ENCODE measurements at places on chromosomes 11 and 22.

GRCh38 chr11:69663326-69663725 is 11.8 kb downstream of the LTO1 start:
- DNase-seq = no peak

- DNase-seq = no peak
Measured at GRCh38 chr11:61076506-61077304, 25.6 kb upstream of the CD5 start.

- no peak for DNase-seq
Measured at GRCh38 chr11:117378976-117379865, 51.6 kb downstream of the CEP164 start.

DNA sequence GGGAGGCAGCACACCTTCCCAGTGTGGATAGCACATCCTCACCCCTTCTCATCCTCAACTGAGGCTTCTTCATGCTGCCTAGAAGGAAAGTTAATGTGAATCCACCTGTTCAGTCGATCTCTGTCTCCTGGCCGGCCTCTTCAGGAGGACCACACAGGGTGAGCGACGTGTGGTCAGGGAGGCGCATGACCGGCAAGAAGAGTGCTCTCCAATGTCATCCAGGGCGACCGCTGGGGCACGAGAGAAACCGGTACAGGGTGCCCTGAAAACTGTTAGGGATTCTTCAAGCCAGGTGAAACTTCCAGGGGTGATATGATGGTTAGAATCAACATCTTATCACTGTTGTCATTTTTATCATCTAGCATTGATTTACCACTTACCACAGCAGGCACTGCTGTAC is 43.0 kb downstream of the IGSF9B start:
- DNase-seq = no peak

DNA sequence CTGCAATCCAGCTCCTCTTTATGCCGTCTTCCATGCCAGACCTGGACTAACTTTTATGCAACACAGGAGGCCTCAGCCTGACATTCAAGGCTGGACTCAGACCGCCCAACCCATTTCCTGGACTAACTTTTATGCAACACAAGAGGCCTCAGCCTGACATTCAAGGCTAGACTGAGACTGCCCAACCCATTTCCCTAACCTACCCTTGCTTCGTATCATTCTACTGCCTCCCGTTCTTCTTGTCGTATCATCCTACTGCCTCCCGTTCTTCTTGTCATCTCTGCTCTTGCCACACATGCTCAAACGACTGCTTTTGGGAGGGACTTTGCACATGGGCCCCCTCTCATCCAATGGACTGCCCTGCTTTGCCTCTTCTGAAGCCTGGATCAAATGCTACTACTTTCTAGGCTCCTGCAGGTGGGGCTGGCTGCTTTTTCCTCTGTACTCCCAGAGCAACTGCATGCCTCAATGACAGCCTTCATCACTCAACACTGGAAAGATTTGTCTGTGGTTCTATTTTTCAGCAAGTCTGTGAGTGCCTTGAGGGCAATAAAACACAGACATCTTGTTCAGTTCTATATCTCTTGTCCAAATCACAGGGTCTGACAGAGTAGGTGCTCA is 7.8 kb downstream of the TBC1D10A start:
- DNase-seq = no peak

- no peak for DNase-seq
Measured at GRCh38 chr11:76669901-76670484, 554 bp downstream of the LRRC32 start.

GRCh38 chr22:39665229-39665628 is 94.7 kb downstream of the CACNA1I start:
- DNase-seq = no peak

GRCh38 chr11:76732643-76733042 is 50.5 kb upstream of the TSKU start:
- DNase-seq = no peak

DNA sequence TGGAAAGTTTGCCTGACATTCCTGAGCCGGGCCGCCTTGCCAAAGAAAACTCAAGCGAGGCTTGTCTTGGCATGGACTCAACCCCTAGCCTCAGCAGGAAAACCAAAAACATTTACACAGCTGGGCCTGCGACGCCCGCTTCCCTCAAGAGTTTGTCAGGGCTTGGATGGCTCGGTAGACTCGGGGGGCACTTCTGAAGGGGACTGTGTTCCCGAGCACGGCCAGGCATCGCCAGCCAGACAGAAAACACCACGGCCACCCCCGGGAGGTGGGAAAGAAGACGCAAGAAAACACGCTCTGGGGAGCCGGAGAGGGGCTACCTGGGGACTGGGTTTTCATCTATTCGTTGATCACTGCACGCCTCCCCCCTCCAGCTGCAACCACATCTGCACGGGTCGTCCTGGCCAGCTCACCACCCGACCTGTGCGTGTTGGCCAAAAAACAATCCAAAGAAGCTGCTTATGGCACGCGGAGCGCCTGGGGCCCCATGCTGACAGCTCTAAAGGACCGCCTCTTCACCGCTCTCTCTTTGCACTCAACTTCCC is 380.7 kb downstream of the MN1 start:
- no peak for DNase-seq

DNA sequence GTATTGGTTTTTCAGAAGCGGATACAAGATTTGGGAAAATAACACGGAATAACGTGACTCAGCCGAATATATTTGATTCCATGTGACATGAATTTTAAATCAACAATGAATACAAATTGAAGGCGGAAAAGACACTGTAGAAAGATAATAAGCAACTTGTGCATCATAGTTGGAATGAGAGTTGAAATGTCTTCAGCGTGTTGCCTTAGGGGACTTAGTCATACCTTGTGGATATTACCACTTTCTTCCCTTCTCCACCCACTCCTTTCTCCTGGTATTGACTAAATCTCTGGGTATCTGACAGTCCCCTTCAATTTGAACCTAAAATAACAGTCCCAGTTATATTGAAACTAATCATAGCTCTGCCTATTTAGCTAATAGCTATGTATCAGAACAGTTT is 2373.1 kb upstream of the RAG2 start:
- no peak for DNase-seq

DNA sequence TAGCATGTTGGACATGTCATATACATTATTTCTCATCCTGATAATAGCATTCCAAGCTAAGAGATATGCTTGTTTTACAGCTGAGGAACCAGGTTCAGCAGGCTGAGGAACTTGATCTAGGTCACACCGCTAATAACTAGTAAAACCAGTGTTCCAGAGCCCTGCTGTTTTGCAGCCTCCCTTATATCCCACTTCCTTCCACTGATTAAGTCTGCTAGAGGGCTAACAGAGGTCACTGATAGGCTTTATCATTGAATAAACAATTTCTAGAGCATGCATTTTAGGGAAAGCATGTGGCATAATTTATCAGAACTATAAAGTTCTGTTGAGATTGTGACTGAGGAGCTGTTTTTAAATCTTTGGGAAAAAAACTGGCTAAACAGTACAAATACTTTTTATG is 54.0 kb downstream of the UVRAG start:
- DNase-seq = no peak

DNA sequence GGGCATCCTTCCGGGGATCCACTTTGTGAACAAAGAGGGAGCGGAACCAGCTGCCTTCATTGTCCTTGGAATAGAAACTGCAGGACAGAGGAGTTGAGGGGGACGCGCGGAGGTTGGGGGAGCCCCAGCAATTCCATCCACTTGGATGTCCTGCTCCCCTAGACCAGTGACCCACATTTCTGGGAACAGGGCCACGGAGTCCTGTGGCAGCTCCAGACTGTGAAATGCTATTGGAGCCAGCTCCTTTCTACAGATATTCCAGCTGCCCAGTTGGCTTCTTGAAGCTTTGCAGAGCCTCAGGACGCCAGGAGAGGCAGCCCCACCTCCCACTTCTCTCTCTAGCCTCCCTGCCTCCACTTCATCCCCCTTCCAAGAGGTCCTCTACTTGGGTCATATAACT is 10.5 kb downstream of the NIPSNAP1 start:
- DNase-seq = no peak

DNA sequence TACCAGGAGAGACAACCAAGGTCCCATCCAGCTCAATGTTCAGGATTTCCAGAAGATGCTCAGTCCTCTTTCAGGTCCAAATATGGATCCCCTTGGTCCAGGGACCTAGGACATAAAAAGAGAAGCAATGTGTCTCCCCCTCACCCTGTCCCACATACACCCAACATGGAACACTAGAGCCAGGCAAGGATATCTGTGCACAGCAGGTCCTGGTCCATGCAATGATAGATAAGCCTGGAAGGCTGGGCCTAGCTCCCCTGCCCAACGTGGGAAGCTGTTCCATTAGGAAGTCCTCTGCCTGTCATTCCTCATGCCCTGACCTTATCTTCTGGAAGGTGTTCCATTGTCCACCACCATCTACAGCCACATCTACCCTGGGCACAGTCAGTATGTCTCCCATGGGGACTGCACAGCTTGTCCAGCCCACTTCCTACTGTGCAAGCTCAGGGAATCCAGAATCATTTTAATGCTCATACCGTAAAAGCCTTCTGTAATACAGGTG is 1434.8 kb downstream of the TBC1D22A start:
- no peak for DNase-seq

GRCh38 chr11:114395736-114396135 is 4.6 kb downstream of the C11orf71 start:
- no peak for DNase-seq

Measured in activated T-helper 1 cell treated with anti-CD3 and anti-CD28 coated beads, Interleukin-2, amount 50 U/mL, for 16 hours (primary cell).